ENCODE measurements at places on chromosomes 4 and X. TPM values are rescaled to one million over a fixed set of nuclear protein-coding genes. Genes with fewer than 3 reads are reported as not detected.

DNA sequence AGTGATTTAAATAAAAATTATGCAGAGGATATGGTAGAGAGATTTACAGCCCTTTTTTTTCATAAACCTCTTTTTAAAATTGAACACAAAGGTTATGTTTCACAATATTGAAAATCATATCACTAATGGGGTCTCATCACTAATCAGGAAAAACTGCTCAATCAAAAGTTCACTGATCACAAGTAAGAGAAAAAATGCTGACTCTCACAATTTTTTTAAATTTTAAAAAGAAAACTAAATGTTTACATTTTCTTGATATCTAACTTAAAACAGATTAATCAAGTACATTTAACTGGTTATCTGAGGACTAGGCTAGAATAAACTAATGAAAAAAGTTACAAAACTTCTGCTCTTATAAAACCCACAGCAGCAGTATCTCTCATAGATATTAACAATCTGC is 8.5 kb downstream of the LAMTOR3 start:
- no peak for DNase-seq

- DNase-seq = no peak
These were observed 47.7 kb downstream of the PHKA1 start for GRCh38 chrX:72666451-72666850.

DNA sequence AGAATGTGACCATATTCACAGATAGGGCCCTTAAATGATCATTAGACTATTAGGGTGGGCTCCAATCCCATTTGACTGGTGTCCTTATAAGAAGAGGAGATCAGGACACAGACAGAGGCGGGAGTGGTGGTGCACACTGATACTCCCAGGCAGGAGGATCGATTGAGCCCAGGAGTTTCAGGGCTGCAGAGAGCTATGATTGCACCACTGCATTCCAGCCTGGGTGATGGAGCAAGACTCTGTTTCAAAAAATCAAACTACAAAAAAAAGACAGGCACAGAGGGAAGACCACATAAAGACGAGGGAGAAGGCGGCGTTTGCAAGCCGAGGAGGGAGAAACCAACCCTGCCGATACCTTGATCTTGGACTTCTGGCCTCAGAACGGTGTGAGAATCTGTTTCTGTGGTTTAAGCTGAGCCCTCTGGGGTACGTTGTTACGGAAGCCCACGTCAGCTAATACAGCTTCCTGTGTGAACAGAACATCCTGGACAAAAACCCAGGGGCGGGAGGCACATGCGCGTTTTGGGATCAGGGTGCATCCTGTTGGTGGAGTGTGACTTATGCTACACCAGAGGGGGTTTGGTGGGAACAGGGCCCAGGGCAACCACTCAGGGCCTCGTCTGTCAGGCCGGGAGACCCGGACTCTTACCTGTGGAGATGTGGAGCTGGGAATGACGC is 211.8 kb upstream of the PSAPL1 start:
- DNase-seq = no peak

Gene GPAT3
- 31.3 TPM for total RNA-seq

Gene HGFAC
- not detected for total RNA-seq

Gene PLRG1
- 45.7 TPM for total RNA-seq

Gene TMPRSS11A
- total RNA-seq = not detected

Gene STPG2
- not detected for total RNA-seq

Gene PABPC1L2B
- total RNA-seq = 0.06 TPM

Gene IGBP1
- 47.1 TPM for total RNA-seq

Gene UBE2K
- total RNA-seq = 20.2 TPM

Measured in Daoy (cell line).